AG10803 (cell line): ENCODE measurements at places on chromosomes 12 and 14.

DNA sequence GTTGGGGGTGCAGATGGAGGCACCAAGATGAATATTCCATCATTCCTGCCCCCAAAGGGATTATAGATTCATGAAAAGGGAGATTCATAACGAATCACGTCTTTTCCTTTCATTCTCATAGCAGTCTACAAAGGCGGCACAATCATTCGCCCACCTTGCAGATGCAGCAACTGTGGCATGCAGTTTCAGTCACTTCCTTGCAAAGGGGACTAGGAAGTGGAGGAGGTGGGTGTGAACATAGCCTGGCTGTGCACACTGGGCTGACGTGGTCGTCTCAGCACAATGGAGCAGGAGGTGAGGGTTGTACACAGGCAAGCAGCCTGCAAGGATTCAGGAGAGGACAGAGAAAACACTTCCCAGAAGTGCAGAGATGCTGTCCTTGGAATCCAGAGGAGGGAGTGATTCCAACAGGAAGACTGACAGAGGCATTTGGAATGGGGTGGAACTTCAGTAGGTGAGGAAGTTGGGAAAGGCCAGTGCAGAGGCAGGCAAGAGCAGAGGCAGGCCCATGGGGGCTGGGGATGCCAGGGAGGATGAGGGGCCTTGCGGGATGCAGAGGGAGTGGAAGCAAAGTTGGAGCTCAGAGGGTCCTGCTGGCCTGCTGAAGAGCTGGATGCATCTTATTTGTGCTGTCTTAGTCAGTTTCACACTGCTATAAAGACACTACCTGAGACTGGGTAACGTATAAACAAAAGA, 21.9 kb upstream of the PPP2R5C start:
- no peak for DNase-seq

DNA sequence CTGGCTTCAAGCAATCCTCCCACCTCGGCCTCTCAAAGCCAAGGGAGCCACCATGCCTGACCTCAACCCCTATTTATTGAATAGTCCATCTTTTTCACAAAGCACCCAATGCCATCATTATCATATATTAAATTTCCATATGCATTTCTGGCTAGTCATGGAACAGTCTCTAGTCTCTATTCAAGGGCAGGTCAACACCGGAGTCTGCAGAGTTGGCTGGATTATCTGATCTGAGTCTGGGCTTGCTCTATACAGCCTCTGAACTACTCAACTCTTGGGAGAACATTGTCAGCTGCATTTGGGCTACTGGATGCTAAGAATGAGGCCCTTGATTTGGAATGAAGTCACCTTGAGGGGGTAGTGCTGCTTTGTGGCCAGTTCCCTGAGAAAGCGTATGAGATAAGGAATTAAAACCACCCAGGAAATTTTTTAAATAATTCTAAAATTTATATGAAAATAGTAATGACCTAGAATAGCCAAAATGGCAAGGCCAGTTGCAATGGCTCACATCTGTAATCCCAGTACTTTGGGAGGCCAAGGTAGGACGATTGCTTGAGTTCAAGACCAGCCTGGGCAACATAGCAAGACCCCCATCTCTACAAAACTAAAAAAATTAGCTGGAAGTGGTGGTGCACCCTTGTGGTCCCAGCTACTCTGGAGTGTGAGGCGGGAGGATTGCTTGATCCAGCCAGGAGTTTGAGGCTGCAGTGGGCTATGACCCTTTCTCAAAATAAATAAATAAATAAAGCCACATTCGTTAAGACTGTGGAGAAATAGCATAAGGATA, 6.9 kb upstream of the NAA25 start:
- no peak for DNase-seq

DNA sequence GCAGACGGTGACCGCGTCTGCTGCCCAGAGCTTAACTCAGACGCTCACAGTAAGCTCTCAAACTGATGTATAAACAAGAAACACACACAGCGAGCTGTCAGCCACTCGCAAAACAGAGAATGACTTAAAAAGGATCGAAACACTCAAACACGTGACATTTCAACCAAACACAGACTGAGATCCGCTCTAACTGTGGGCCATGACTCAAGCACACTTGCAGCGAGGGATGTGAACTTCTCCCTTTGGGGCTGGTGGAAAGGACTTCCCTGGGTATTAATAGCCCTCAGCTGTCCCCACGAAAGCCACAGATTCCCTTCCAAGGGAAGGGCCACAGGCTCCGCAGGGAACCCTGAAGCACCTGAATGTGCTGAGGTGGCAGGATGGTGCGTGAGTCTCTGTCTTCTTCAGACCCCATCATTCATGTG, 29.1 kb downstream of the CCDC88C start:
- no peak for DNase-seq

- no peak for DNase-seq
These were observed 12.1 kb downstream of the CKAP4 start for GRCh38 chr12:106235770-106236169.

- DNase-seq = no peak
These were observed 10.7 kb downstream of the CCDC196 start for GRCh38 chr14:66496911-66497310.

- DNase-seq = no peak
These were observed 26.2 kb upstream of the ALX1 start for GRCh38 chr12:85253853-85254252.

GRCh38 chr12:31751085-31751484, 22.3 kb upstream of the AMN1 start:
- DNase-seq = no peak

DNA sequence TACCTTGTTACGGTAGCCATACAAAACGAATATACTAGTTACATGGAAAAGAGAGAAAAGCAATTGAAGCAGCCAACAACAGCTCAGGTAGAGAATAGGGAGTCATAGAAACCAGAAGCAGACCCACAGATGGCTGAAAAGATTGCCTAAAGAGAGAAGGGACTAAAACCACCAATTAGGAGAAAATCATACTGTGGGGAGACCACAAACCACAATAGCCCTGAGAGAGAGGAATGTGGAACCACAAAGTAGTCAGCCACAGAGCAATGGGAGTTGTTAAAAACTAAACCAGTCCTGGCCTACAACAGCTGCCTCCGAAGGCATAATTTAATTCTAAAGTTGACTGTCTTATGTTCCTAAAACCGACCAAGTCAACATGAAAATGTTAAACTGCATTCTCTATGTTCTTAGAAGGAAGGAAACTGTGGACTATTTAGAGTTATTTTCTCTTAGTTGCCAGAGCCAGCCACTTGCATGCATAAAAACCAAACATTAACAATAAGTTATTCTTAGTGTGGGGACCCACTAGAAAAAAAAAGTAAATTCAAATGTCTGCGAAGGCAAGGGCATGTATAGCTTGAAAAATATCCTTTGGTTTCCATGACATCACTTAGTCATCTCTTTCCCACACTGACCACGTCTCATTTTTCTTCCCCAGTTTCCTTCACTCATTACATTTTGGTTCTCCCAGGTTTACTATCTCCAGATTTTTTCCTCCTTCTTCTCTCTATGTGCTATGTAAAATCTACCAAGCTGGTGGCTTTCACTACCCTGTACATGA, 398.1 kb downstream of the NOVA1 start:
- DNase-seq = peak; percentile 70

GRCh38 chr12:104637604-104638003, 180.9 kb downstream of the CHST11 start:
- DNase-seq = no peak

DNA sequence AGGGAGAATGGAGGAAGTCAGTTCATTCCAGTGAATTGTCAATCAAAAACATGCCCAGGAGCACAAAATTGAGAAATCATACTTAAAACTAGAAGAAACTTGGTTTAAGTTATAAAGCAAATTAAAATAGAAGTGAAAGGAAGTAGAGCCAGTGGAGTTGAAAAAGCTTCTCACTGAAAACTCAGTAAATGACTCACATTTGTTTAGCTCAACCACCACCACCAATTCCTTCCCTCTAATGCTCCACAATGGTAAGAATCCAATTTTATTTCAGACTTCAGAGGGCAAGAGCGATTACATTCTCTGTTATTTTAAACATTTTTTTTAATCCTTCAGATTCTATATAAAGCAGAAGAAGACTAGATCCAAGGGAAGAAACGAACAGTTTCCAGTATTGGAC, 19.4 kb downstream of the UTP20 start:
- peak; percentile 1 for DNase-seq

GRCh38 chr12:52508211-52508610, 12.0 kb downstream of the KRT5 start:
- no peak for DNase-seq

DNA sequence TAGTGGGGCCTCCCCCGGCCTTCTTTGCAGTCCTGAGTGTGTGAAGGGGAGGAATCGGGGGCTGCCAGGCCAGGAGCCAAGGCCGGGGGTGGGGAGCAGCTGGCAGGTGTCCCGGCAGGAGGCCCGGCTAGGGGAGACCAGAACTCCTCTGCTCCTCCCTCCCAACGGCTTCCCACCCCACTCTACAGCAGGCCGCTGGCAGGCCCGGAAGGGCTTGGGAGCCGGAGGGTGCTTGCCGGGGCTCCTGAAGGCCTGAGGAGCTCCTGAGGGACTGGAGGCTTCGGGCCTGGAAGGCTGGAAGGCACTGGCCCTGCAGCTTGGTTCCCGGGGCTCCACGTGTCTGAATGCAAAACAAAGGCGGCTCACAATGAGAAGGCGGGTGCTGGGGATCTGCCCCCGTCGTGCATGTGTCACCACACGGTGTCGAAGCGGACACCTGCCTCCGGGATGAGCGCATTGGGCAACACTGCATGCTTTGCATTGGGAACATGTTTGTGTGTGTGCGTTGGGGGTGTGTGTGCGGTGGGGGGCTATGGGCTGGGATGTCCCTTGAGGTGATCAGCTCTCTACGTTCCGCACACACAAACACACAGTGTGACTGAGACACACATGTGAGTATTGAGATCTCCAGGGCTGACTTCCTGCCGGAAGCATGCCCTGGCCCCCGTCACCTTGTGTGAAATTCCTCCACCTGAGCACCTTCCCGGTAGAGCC, 30.9 kb upstream of the ANKRD9 start:
- no peak for DNase-seq

- DNase-seq = no peak
These were observed 48.0 kb downstream of the NTN4 start for GRCh38 chr12:95742586-95742985.

DNA sequence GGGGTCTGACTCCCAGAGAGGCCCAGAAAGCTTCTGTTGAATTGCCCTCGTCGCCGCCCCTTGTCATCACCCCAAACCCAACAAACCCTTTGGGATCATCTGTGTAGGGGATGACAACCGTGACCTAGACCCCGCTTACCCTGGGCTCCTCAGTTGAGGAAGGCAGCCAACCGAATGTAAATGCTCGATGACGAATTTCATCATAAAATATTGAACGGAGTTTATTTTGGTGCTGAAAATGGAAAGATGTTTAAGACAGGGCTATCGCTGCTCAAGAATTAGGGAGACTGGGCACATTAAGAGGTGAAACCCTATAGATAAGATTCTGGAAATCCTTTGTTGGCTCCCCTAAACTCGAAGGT, 512 bp downstream of the ACTR10 start:
- no peak for DNase-seq

- DNase-seq = no peak
These were observed 147.1 kb downstream of the MYRFL start for GRCh38 chr12:69972136-69972535.
